NCI-H2081 treated with DMSO at 0.1 percent for 48 hours (cell line): ENCODE measurements at places on chromosomes 6 and 20.

- DNase-seq: no peak
Observed at GRCh38 chr20:51396365-51396909, 146.1 kb downstream of the NFATC2 start.

DNA sequence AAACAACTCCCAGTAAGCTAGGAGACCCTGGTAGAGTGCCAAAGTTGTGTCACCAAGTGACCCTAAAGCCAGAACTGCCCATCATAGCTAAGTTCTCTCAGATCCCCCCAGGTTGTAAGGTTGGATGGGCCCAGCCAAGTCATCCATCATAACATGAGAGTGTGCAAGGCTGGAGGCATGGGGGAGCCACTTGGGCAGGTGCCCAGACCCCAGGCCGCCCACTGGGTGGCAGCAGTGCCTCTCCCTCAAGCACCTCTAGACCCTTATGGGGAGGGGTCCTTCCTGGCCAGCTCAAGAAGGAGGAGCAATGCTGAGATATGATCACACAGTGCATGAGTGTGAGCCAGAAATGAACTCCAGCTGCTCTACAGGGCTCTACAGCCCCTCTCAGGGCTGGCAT, 154.5 kb downstream of the MYLK4 start:
- no peak for DNase-seq

GRCh38 chr6:40253420-40253819, 319.2 kb upstream of the MOCS1 start:
- DNase-seq: no peak

- DNase-seq: no peak
Observed at GRCh38 chr20:12241065-12241464, 323.4 kb downstream of the BTBD3 start.

- DNase-seq: no peak
Observed at GRCh38 chr6:47647188-47647587, 51.2 kb upstream of the ADGRF4 start.

GRCh38 chr6:155120034-155120433, 124.9 kb downstream of the TIAM2 start:
- no peak for DNase-seq

DNA sequence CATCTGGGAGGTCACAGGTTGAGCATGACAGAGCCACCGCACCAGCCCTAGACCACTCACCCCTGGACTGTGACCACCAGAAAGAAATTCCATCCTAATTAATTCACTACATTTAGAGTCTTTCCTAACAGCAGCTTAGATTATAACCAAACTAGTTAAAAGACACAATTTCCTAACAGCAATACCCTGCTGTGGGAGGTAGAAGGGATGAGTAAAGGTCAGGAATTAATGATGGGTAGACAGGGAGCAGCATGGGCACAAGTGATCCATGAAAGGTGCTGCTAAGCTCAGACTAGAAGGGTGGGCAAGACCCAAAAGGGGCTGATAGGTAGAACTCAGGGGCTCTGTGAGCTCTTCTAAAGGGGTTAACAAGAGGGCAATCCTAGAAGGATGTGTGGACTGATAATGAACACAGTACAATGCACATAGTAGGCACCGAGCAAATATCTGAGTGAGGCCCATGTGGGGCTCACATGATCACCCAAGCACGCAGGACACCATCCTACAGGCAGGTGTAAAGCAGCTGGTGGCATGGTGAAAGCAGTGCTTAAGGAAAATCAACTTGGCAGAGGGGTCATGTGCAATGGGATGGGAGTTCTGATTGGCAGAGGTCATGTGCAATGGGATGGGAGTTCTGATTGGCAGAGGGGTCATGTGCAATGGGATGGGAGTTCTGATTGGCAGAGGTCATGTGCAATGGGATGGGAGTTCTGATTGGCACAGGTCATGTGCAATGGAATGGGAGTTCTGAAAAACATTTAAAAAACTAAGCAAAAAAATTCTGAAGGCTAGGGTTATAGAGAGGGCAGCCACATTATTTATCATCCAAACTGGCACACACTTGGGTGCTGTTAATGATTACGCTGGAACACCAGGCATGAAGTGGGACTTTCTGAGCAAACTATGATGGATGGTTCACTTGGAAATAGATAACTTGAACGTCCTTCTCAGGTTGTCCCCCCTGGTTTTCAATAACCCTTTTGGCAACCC, 188.2 kb upstream of the FOXQ1 start:
- DNase-seq: no peak

GRCh38 chr6:43629104-43629504, at the start of gene GTPBP2:
TSS of gene GTPBP2 (minus strand) at chr6:43629264. CDS start at chr6:43629162, 102 bp downstream.
- DNase-seq: peak; percentile 90

DNA sequence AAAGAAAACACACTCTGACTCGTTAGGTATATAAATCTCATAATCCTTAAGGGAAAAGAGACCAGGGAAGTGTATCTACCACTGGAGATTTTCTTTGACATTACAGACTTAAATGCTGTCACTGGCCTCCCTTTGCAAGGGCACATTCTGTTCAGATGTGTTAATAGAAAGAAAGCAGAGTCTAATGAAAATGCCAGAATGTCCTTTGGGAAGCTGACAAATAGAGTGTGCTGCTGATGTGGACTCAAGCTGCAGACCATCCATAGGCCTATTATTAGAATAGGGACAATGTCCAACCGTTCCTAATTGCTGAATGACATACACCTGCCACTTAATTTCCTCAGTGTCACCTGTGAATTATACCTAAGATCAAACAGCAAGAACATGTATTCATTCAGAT, 41.2 kb downstream of the SLC35D3 start:
- DNase-seq: no peak

DNA sequence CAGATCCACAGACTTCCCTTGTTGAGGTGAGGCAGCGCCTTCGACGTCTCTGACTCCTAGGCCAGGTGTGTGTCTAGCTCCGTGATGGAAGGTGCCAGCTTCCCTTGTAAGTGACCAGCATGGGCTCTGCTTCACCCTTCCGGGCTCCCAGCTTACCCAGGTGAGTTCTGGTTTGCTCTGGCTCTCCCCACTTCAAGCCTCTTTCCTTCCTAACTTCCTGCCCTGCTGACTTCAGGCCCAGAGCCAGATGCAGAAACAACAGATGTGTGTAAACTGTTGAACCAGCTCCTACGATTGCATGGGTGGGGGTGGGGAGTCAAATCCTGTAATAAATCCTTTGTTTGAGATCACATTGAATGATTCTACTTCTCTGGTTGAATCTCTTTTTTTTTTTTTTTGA, 51.6 kb upstream of the BMP6 start:
- DNase-seq: no peak

GRCh38 chr20:47202733-47203667, 153.5 kb downstream of the ZMYND8 start:
- no peak for DNase-seq

GRCh38 chr6:140921366-140922226, 1211.1 kb upstream of the GJE1 start:
- peak; percentile 8 for DNase-seq
